NCI-H1105 (cell line): ENCODE measurements at places on chromosomes 7 and 10.

DNA sequence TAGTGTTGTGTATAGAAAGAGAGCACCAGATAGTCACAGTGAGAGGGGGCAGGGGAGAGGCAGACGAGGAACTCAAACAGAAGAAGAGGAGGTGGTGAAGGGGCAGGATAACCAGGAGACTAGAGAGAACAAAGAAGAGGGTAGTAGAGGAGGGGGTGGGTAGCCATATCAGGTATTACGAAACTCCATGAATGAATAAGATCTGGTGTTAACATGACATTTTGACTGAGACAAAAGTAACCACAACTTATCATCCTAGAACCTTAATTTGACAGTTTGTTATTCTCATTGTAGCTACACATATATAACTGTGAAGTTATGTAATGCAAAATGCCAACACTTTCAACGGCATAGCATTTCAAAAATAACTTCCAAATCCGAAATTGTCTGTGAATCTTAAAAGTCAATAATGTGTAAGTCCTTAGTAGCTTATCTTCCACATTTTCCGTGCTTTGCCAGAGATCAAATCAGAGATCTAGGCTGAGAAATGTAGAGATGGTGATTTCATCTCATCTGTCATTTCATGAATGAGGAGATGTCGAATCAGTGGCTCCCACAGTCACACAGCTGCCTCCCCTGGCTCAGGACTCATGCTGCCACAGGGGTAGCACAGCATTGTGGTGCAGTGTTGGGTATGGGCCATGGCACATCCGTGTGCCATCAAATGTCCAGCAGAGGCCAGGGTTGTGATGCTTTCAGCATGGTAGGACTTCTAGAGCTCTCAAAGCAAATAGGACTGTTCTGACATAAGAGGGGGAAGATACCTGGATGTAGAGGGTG is 202.1 kb downstream of the HECW1 start:
- no peak for DNase-seq

DNA sequence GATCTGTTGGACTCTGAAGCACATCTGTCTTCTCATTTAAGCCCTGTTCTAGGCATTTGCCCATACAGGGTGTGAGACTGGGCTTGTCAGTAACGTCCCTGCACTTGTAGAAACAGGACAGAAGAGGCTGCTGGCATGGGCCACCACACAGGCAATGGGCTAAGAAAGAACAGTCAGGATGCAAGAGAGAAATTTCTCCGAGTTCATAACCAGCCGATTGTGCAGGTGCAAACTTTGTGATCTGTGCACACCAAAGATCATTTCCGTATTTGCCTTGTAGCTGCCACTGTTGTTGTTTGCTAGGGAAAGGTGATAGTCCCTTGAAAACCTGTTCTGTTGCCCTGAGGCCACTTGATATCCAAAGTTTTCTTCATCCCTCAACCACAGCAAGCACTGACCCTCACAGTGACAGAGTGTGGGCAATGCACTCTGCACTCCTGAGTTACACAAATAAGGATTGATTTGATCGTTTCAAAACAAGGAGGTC is 20.3 kb downstream of the KLF6 start:
- DNase-seq: no peak

DNA sequence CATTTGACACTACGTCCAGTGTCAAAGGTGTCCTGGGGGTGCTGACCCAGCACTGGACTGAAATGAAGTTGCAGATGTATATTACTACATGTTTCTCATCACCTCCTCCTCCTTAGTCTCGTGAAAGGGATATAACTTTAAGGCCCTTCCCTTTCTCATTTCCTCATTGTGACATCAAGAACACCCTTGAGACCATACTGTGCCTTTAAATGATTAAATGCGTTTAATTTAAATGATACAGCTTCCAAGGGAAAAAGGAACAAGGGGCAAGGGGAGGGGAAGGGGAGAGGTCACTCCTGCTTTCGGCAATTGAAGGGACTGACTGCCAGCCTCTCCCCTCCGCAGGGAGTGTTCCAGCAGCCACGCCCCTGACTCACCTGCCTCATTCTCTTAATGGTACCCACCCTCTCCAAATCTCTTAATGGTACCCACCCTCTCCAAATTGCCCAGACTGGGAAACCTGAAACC is 80.5 kb upstream of the KMT2E start:
- no peak for DNase-seq

DNA sequence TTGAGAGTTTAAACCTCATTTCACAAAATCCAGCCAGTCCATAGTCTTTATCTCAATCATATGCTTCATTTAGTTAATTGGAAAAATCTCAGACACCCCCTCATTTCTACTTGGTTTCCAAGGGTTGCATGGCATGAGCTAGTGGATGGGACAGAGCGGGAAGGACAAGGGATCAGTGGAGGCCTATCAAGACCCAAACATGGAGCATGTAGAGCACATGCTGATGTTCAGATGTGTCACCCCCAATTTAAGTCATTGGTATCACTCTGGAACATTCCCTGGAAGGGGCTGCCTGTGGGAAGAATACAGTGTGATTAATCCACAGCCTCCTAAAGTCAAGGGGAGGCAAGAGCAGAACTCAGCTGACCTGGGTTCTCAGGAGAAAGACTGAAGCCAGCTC is 2.3 kb downstream of the C10orf71 start:
- DNase-seq: no peak

- DNase-seq: no peak
These were observed 692.5 kb downstream of the INHBA start for GRCh38 chr7:41010418-41010817.

DNA sequence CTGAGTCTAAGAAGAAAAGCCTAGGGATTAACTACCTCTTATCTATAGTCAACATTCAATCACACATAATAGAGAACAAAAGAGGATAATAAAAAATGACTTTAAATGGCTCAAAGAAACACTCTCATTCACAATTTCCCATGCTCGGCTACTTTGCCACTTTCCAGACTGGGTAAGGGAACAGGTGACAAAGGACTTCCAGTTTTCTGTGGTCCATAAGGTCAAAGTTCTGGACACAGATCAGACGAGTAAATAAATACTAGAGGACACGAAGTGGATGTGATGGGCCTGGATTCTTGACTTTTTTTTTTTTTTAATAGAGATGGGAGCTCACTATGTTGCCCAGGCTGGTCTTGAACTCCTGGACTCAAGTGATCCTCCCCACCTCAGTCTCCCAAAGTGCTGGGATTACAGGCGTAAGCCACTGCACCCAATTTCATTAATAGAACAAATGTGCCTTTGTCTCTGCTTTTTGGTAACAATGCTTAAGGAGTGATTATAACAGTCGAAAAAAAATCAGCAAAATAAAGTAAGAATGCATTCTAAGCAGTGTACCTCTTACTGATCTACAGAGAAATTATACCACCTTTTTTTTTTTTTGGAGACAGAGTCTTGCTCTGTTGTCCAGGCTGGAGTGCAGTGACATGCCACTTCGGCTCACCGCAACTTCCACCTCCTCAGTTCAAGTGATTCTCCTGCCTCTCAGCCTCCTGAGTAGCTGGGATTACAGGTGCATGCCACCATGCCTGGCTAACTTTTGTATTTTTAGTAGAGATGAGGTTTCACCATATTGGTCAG is 70.6 kb downstream of the WAPL start:
- DNase-seq: no peak

- no peak for DNase-seq
These were observed 128.2 kb downstream of the ACTR3B start for GRCh38 chr7:152887778-152888177.

DNA sequence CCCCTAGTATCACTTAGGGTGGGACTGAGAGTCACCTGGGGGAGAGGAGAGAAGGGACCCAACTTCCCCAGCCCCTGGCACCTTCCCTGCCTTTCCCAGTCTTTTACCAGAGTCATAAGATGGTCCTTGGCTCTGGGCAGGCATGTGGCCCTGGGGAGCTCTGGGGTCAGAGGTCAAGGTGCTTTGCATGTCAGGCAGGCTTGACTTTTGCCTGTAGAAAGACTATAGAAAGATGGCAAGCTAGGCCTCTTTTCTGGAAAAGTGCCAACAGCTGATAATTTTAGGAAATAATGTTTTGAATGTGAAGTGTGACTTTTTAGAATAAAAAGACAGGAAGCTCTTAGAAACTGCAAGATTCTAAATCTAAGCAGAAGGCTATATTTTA is 67.5 kb downstream of the MKI67 start:
- DNase-seq: no peak

DNA sequence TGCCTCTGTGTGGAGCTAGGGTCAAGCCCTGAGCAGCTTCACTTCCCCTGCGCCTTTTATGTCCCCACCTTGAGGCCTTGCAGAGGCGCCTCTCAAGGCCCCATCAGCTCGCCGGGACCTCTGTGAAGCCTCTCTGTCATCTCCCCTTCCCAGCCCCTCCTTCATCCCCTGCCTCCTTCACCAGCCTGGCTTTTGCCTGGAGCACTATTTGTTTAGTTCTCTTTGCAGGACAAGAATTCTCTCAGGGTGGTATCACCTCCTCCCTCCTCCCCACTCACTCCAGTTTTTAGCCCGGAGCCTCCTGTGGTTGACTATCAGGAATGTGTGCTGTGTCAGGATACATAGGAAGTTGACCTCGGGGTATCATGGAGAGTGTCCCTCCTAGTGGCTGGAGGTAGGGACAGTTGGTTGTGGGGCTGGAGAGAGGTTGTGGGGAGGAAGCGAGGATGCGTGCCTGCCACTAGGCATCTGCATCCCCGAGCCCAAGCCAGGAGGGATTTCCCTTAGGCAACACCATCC is 89.8 kb upstream of the ANLN start:
- no peak for DNase-seq

- no peak for DNase-seq
These were observed 334.4 kb upstream of the CACNA2D1 start for GRCh38 chr7:82778021-82778420.

DNA sequence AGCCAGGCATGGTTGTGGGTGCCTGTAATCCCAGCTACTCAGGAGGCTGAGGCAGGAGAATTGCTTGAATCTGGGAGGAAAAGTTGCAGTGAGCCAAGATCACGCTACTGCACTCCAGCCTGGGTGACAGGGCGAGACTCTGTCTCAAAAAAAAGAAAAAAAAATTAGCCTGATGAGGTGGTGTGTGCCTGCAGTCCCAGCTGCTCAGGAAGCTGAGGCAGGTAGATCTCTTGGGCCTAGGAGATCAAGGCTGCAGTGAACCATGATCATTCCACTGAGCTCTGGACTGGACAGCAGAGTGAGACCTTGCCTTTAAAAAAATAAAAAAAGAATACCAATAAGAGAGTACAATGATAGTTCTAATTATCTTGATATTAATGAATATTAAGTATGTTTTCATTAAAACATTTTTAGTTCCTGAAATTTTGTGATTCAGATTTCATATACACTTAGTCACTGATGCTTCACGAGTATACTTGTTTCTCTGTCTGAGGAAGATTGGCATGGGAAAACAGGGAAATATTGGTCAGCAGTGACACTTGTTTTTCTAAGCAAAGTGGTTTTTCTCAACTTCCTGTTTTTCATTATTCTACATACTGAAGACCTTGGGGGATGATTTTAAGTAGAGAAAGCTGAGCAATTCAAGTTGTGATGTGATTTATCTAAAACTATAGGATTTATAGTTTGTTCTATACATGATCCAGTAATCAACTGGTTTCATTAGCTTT is 76.8 kb downstream of the ADK start:
- no peak for DNase-seq

DNA sequence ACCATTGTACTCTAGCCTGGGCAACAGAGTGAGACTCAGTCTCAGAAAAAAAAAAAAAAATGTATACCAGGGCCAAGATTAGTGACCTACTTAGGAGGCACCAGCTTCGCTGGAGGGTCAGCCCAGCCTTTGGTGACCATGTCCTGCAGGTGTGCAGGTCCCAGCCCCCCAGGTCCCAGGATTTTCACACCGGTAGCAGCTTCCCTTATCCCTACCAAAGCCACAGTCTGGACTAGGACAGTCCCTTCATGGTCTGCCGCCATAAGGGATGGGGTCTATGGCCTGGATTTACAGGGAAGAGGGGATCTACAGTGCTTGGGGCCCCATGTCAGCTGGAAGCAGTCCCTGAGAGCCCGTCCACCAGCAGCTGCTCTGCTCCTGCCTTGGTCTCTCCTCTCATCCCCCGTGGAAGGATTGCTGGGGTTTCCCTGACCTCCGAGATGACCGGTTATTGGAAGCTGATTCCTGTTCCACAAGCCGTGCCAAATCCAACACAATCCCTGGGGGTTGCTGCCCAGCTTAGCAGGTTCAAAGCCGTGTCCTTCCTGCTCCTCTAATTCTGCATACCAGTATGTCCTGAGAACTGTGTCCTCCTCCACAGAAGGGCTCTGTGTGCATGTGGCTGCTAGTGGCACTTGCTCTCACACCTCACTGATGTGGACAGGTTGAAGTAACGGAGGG is 11.0 kb upstream of the NDUFB2 start:
- no peak for DNase-seq

DNA sequence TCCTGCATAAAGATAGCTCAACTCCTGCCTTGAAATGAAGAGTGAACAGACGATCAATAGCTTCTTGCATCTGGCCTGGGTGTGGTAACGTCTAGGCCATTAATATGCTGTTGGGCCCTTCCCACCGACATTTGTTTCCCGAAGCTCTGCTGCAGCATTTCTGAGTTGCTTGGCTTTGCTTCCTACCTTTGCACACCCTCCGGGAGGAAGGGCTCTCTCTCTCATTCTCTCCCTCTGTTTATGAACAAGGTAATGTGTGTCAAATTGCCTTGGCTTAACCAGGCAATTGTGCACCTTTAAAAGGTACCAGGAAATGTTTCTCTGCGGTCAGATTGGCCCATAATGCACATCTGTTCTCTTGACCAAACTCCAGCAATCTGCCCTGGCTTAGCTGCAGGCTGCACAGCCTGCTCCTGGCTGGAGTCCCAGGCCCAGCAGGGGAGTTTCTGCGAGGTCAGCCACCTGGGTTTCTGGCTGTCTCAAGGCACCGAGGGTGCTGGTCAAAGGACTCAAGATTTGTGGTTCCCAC is 223.7 kb downstream of the SNX10 start:
- no peak for DNase-seq

- DNase-seq: no peak
These were observed 10.3 kb downstream of the PODXL start for GRCh38 chr7:131546126-131546525.

GRCh38 chr7:73668886-73669230 is 1.2 kb downstream of the VPS37D start:
- no peak for DNase-seq

- no peak for DNase-seq
These were observed 14.5 kb downstream of the NUP42 start for GRCh38 chr7:23196306-23196705.

DNA sequence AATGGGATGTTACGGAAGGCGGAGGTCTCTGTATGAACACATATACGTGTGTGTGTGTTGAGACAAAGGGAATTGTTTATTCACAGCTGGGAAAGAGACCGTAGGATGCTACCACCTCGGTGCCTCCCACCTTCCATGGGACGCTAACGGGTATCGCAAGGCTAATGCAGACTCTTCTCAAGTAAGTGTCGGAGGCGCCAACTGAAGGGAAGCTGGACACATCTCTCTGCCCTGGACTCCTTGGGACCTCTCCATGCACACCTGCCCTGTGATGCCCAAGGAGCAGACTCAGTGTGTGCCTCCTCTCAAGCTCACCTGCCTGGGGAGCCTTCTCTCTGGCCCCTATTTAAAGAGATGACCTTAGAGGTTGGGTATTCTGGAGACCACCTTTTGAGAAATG is 230.9 kb downstream of the DNAJB6 start:
- DNase-seq: no peak
